ENCODE measurements at places on chromosomes 7 and 10.

GRCh38 chr7:30938435-30939316, 25.1 kb upstream of the GHRHR start:
- DNase-seq = peak; percentile 56

DNA sequence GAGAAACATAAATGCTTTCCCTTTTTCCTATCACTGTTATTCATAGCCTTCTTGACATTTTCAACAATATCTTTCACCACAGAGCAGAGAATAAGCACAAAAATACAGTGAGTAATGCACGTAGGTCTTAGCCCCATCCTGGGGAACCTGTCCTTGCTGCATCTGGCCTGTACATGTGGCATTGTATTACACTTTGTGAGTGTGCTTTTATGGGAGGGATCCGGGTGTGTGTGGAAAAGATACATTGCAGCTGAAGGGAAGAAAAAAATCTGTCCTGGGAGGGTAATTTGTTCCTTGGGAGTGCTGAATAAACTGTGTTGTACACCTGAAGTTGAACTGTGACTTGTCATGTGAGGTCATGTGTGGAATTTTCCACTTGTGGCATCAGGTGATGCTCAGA, 422.7 kb upstream of the LRGUK start:
- DNase-seq = no peak

- DNase-seq = peak; percentile 70
Measured at GRCh38 chr7:100675581-100676350, 2.2 kb downstream of the GNB2 start.

DNA sequence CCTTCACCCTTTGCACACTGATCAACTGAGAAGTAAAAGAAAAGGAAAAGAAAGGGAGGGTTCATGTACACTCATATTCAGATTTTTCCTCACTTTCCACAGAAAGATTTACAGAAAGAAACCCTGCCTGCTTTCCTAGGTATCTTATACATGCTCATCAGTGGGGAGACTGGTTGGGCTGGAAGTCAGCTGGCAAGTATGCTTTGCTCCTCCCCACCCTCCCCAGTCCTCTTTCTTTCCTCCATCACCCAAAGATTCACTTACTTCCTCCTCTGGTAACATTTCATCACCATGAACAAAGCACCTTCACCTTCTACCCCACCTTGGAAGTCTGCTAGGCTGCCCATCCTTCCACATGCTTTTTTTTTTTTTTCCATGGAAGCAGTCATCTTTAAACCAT, 153.2 kb upstream of the NRBF2 start:
- DNase-seq = no peak

DNA sequence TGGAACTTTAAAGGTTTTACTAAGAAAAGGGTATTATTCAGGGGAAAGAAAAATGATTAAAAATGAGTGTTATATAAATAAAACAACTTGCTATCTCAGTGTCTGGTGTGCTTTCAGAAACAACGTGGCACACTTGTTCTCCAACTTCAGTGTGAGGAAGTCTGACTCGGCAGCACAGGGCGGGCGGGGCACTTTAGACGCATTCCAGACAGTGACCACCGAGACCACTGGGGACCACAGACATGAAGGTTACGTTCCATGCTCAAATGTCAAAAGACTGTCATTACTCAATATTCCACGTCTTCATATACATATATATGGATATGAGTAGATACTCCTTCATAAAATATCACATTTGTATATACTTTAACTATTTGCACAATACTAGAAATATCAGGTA, 87.0 kb downstream of the LARP4B start:
- DNase-seq = no peak

DNA sequence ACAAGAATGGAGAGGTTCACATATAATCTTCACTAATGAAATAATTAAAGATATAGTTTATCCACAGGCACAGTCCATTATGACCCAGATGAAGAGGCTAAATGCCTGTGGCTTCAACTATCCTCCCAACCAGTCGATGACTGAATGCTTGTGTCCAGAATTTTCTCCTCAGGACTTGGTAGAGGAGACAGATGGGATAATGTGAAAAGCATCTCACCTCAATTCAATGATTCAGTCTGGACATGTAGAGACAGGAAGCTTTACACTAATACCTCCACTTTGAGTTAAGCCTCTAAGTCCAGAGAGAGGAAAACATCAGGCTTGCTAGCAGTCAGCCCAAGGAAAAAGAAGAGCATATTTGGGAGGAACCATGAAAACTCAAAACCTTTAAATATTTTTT, 59.1 kb upstream of the COL1A2 start:
- no peak for DNase-seq

GRCh38 chr7:15580604-15581351, 19.0 kb upstream of the AGMO start:
- DNase-seq = no peak

DNA sequence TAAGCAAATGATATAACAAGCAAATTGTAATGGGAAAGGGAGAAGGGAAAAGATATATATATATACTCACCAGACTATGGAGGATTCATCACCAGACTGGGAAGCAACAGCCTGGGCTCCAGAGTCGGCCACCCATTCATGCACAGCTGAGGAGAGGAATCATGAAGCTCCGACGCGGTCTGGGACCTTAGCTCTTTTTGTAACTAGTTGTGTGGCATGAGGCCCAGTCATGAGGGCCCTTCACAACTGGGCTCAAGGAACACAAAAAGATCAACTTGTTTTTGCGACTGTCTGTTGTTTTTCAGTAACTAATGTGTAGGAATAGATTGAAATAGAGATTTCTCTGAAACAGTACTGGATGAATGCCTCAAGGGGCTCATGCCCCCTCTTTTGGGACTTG, 911.2 kb downstream of the TYW1 start:
- DNase-seq = no peak

DNA sequence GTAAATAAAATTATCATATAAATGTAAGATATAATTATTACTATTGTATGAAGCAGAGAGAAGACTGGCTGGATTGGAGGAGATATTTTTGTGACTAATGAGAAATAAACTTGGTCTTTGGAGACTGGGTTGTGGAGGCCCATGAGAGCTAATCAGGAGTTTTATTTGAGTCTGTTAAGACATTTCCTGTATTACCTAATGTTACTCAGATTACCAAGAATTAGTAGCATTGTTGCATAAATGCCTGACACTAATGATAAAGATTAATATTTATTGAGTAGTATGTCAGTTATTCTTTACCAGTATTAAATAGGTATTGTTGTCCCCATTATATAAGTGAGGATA, 7.1 kb downstream of the CCDC126 start:
- DNase-seq = no peak

DNA sequence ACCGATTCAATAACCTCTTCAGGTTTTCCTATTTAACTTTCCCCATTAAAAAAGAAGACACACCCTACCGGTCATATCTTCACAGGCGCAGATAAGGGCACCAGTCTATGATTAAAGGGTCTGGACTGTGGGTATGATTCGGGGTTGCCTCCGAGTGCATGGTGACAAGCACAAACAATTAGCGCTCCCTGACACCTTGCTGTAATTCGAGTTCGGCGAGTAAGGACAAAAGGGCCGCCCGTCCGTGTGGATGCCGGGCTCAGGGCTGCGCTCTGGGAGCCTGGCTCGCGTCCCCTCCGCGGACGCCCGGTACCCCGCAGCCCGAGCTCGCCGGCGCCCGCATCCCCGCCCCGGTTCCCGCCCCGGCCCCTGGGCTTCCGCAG, 111.9 kb upstream of the RHEB start:
- DNase-seq = peak; percentile 17

Measured in CMK (cell line).